ENCODE measurements at places on chromosomes 12 and 14.

GRCh38 chr14:99671235-99672224, 12.6 kb upstream of the CYP46A1 start:
- no peak for DNase-seq

DNA sequence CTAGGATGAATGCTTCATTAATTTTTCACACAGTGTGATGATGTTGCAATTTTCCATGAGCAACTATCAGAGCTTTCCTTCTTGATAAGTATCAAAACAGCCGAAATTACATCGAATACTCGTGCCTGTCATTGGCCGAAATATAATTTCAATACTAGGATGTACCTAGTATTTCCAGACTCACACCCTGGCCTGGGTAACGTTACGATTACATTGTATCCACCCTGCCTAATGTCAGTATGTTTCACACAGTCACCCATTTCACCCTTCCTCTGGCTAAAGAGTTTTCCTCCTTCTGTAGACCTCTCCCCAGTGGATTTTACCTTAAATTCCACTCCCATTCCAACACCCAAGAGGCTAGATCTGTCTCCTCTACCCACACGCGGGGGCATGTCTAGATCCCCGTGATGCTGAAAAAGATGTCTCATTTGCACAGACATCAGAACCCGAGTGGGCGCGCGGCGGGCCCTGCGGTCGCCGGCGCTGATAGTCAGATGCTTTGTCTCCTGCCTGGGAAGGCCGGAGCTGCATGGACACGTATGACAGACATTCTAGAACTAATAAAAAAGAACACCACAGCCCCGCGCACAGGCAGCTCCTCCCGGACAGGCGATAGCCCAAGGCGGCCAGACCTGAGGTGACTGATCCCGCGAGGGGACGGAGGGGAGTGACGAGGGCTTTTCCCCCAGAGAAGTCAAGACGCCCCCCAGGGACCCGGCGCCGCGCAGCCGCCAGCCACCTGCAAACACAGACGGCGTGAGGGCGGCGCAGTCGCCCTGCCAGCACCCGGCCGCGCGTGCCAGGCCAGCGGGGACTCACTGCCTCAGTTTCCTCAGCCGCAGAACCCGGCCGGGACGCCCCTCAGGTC, 723 bp downstream of the KIF21A start:
- peak; percentile 15 for DNase-seq

DNA sequence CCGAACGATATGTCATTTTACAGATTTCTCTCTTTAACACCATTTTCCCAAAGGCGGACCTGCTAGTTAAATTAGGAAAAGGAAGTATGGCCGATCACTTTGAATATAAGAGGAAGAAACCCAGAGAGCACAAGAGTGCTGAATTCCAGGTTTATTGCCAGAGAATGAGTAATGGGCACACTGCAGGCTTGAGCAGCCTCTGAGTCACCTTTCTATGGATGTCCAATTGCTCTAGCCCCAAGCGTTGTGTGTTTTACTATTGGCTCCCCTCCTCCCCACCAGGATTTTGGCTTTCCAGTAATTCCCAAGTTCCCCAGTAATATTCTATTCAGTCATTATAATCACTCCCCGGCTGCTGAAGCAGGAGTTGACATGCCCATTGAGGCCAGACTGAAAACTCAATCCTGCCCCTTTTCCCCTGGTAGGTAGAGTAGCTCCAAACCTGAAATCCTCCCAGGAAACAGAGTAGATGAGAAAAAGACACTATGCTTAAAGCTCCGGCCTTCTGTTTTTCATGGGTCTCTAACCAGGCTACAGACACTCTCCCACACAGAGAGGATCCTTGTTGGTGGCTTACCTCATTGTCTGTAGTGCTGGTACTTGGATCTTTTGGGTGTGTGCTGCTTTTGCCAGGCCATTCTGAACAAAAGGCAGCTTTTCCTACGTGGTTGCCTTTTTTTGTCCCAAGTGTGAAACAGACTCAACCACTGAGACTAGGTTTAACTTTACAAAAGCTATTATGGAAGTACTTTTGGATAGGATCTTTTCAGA, 704.3 kb upstream of the FLRT2 start:
- peak; percentile 56 for DNase-seq

GRCh38 chr14:37116933-37117849, 55.2 kb downstream of the SLC25A21 start:
- DNase-seq, result peak; percentile 67

DNA sequence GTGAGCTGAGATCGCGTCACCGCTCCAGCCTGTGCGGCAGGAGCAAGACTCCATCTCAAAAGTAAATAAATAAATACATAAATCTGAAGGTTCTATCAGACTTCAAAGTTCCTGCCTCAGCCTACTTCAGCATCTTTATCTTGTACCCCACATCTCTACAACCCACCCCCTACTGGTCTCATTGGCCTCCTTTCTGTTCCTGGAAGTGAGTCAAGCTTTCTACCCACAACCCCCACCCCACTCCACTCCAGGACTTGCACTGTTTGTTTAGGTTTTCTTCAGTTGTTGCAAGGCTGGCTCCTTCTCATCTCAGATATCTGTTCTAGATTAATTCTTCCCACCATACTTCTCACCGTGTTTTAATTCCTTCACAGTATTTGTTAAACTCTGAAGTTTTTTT, 714 bp upstream of the PSMC6 start:
- no peak for DNase-seq

GRCh38 chr14:78253986-78254385, 83.8 kb downstream of the NRXN3 start:
- DNase-seq, result peak; percentile 99

DNA sequence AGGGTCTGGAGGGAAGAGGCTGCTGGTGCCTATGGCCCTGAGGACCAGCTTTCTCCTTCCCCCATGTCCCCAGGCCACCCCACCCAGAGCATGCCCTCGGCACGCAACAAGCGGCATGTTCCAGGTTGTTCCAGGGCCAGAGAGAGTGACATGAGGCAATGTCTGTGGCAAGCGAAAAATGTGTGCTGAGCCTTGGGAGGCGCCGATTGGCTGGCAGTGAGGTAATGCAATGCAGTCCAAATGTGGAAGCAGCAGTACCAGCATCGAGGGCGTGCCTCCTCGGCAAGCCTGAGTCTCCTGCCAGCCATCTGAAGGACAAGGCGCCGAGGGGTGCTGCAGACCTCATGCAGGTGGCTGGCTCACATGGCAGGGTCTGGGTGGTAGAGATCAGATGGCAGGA, 423.8 kb downstream of the NRXN3 start:
- DNase-seq, result no peak

DNA sequence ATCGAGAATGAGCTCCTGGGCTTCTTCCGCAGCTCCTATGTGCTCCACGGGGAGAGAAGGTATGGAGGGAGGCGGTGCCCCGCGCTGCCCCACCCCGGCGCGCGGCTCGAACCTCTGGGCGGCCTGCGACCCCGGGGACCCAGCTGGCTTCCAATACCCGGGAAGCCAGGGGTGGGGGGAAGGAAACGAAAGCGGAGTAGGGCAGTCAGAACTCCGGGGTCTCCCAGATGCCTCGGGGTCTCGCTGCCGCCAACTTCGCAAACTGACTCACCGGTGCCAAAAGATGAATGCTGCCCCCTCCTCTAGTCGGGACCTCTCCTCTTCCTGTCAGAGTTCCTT, 1.3 kb downstream of the TRHDE start:
- DNase-seq, result no peak

- no peak for DNase-seq
Observed at GRCh38 chr12:10227648-10228047, 15.0 kb downstream of the GABARAPL1 start.

GRCh38 chr12:11839091-11839641, 189.7 kb downstream of the ETV6 start:
- peak; percentile 83 for DNase-seq

- DNase-seq, result no peak
Observed at GRCh38 chr12:29148596-29148910, 525 bp upstream of the FAR2 start.

DNA sequence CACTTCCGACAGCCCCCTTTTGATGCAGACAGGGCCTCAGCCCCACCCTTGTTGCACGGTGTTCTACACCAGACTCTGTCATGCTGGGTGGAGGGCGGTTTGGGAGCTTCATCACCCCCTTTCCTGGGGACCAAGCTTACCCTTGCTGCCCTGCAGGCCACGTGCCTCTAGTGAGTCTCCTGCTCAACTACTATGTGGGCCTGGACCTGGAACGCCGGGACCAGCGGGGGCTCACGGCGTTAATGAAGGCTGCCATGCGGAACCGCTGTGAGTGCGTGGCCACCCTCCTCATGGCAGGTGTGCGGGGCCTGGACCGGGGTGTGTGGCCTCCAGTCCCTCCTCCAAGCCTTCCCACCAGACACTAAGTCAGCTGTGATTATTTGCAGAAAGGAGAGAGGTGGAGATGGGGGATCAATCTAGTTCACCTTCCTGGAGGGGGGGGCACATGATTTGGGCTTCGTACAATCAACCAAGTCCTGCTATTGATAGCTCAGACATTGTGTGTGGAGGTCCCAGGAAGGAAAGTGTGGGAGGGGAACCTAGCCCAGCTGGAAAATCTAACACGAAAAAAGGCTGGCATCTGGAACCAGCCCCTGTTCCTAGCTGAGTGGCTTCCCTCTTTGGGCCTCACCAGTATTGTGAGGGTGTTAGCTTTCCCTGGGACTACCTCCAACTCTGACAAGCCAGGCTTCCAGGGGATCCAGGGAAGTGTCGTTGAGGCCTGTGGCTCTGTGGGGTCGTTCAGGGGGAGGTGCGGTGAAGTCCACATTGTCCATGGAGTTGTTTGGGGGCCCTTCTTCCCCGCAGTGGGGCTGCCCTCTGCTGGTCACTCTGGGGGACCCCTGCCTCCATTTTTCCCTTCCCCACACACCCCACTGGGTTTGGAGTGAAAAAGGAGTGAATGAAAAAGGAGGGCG, 1.6 kb downstream of the ANKRD33 start:
- DNase-seq, result no peak

- no peak for DNase-seq
Observed at GRCh38 chr14:93369713-93370266, 22.8 kb downstream of the COX8C start.

DNA sequence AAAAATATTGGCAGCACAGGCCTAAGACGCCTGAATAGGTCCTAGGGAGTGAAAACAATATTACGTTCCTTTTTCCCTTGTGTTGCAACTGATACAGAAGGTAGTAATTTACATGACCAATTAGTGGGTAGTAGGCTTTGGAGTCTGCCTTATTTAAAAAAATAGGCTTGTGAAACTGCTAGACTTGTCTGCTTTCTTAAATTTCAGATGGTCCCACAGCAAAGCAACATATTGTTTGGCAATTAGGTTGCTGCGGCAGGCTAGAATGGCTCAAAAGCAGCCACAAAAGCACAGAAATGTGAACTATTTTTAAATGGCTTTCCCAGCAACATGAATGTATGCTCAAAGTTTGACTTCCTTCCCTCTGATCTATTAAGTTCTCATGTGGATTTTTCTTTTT, 211.9 kb downstream of the TTC8 start:
- no peak for DNase-seq

DNA sequence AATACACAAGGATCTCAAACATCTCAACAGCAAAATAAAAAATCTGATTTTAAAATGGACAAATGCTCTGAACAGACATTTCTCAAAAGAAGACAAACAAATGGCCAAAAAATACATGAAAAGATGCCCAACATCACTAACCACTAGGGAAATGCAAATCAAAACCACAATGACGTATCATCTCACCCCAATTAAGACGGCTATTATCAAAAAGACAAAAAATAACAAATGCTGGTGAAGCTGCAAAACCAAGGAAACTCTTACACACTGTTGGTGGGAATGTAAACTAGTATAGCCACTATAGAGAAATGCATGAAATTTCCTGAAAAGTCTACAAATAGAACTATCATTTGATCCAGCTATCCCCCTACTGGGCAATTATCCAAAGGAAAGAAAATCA, 145.0 kb downstream of the BTG1 start:
- peak; percentile 68 for DNase-seq

GRCh38 chr12:118922405-118922804, 58.9 kb upstream of the SRRM4 start:
- DNase-seq, result no peak

DNA sequence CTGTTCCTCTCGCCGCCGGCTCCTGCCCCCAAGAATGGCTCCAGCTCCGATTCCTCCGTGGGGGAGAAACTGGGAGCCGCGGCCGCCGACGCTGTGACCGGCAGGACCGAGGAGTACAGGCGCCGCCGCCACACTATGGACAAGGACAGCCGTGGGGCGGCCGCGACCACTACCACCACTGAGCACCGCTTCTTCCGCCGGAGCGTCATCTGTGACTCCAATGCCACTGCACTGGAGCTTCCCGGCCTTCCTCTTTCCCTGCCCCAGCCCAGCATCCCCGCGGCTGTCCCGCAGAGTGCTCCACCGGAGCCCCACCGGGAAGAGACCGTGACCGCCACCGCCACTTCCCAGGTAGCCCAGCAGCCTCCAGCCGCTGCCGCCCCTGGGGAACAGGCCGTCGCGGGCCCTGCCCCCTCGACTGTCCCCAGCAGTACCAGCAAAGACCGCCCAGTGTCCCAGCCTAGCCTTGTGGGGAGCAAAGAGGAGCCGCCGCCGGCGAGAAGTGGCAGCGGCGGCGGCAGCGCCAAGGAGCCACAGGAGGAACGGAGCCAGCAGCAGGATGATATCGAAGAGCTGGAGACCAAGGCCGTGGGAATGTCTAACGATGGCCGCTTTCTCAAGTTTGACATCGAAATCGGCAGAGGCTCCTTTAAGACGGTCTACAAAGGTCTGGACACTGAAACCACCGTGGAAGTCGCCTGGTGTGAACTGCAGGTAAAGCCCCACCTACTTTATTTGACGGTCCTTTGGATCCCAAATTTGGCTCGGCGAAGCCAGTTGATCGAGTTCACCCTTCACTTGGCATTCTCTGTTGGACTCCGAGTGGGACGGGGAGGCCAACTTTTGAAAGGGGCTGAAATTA, 1.5 kb downstream of the WNK1 start:
- DNase-seq, result no peak

- no peak for DNase-seq
Observed at GRCh38 chr12:63795032-63795687, 15.5 kb downstream of the RXYLT1 start.

DNA sequence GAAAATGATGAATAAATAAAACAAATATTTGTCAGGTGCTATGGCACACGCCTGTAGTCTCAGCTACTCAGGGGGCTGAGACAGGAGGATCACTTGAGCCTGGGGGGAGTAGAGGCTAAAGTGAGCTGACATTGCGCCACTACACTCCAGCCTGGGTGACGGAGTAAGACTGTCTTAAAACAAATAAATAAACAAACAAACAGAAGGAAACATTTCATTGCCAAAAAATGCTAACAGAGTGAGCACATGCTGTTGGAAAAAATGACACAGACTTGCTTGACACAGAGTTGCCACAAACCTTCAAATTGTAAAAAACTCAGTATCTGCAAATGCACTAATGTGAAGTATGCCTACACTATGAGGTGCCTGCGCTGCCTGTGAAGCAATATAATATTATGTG, 50.8 kb upstream of the AP4S1 start:
- DNase-seq, result peak; percentile 26

GRCh38 chr14:105063056-105063455, 2.2 kb downstream of the GPR132 start:
- DNase-seq, result no peak

- peak; percentile 8 for DNase-seq
Observed at GRCh38 chr12:91778091-91778832, 367.4 kb downstream of the BTG1 start.

- peak; percentile 64 for DNase-seq
Observed at GRCh38 chr12:58341791-58342190, 400.4 kb downstream of the ATP23 start.
